ENCODE measurements at places on chromosomes 3 and 15.

DNA sequence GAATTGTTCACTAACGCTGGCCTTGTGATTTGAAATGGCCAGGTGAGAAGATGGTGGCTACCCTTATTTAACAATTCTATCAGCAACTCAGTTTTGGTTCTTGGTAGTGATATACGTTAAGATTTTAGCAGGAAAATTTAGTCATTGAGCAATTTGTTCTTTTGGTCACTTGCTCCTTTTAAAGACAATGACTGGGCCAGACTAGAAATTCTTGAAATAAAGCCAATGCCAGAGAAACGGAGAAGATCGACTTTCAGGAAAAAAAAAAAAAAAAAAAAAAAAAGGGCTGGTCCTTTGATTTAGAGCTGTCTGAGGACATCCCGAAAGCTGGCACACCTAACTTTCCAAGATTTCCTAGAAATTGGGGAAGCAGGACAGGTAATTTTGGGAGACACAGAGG is 178.5 kb downstream of the FNDC3B start:
- DNase-seq: no peak

GRCh38 chr3:6180171-6180570 is 680.7 kb upstream of the GRM7 start:
- DNase-seq: no peak

- DNase-seq: no peak
Measured at GRCh38 chr3:28286595-28286994, 45.2 kb downstream of the CMC1 start.

- DNase-seq: no peak
Measured at GRCh38 chr3:130383424-130383823, 38.0 kb downstream of the COL6A5 start.

Measured in NCI-H1092 treated with DMSO at 0.1 percent for 48 hours (cell line).